Tongue (tissue), 3 donors: ENCODE measurements at places on chromosomes 5 and 9. TPM values are rescaled to one million over a fixed set of nuclear protein-coding genes. Genes with fewer than 3 reads are reported as not detected.

DNA sequence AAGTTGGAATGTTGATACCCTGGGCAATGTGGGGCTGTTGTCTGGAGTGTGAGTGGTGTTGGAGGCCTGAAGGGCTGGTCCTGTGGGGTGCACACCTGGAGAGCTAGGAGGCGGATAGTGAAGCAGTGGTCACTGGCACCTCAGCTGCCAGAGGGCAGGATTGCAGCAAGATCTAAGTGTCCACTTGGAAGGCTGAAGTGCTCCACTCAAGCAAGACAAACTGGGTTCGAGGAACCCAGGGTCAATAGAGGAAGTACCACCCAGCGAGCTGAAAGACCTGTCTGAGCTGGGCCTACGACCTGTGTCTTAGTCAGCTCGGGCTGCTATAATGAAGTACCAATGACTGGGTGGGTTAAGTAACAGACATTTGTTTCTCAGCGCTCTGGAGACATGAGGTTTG lies 39.7 kb upstream of the TJP2 start:
- DNase-seq, result no peak

DNA sequence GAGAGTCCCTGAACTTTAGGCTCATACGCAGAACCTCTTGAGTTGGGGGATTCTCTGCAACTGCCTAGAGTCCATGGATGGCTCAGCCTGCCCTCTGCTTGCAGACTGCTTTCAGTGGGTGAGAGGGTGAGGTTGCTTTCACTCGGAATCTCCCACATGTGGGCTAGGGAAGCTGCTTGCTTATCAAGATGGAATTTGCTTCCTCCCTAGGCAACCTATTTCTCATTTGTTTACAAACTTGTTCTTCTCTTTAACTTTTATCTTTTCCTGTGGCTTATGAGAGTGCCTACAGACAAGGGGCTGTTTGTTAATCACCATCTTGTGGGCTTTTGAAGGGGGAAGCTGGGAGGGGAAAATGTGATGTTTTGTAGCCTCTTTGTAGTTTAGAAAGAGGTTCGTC lies 10.0 kb downstream of the TLE4 start:
- no peak for DNase-seq

Gene ADAMTS13
- total RNA-seq, result 4.2 TPM

- DNase-seq, result peak; percentile 48
These were observed 82.2 kb downstream of the PRELID2 start for GRCh38 chr5:145752947-145753346.

GRCh38 chr5:107090506-107090905 lies 580.2 kb downstream of the EFNA5 start:
- DNase-seq, result peak; percentile 71

- no peak for DNase-seq
These were observed 479.8 kb downstream of the DIRAS2 start for GRCh38 chr9:90162819-90163218.

- peak; percentile 72 for DNase-seq
These were observed 1.0 kb downstream of the ADAMTS19 start for GRCh38 chr5:129460936-129461710.

Gene CDC37L1
- total RNA-seq, result 61.9 TPM

Gene ELOVL7
- 4.7 TPM for total RNA-seq

Gene ENG
- 11.6 TPM for total RNA-seq

DNA sequence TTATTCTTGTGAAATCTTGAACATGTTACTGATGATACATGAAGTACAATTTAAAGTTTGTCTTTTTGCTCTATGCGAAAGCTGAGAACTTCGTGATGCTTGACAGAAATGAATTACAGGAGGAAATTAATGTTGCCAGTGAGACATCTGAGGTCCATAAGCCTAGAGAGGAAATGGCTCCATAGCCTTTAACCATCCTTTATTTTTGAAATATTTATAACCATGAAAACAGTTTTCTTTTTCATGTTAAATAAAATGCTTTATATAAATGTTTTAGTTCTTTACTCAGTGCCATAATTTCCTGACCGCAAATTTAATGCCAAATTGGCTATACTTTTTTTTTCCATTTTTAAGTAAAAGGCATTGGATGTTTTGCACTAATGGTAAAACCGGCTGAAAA lies 29.1 kb downstream of the F2RL2 start:
- peak; percentile 19 for DNase-seq

GRCh38 chr5:84257061-84257460 lies 127.6 kb downstream of the EDIL3 start:
- DNase-seq, result no peak

DNA sequence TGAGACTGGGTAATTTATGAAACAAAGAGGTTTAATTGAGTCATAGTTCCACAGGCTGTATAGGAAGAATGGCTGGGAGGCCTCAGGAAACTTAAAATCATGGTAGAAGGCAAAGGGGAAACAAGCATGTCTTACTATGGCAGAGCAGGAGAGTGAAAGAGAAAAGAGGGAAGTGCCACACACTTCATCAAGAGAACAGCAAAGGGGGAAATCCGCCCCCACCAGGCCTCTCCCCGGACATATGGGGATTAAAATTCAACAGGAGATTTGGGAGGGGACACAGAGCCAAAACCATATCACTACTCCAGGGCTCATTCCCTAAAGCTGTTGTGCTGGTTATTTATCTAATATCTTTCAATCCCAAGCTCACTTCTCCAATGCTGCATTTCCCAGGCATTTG lies 50.2 kb upstream of the NR3C1 start:
- no peak for DNase-seq

Gene FIBCD1
- not detected for total RNA-seq

Gene IER5L
- 10.4 TPM for total RNA-seq

DNA sequence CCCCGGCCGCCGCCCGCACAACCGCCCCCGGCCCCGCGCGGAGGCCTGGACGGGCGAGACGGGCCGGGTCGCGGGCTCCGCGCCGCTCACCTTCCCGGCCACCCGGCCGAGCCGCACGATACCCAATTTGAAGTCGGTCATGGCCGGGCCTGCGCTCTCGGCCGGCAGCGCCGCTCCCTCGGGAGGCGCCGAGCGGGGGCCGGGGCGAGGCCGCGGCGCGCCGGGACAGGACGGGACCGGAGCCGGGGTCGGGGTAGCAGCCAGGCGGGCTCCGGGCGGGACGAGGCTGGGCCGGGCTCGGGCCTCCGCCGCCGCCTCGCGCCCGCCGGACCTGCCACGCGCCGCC lies 216 bp downstream of the ZMYND19 start:
- DNase-seq, result no peak

- peak; percentile 9 for DNase-seq
These were observed 68.5 kb downstream of the ANKRD31 start for GRCh38 chr5:75168026-75168735.

- peak; percentile 51 for DNase-seq
These were observed 33.4 kb upstream of the PPP3R2 start for GRCh38 chr9:101628173-101628572.

Gene ENTR1
- 22.6 TPM for total RNA-seq

DNA sequence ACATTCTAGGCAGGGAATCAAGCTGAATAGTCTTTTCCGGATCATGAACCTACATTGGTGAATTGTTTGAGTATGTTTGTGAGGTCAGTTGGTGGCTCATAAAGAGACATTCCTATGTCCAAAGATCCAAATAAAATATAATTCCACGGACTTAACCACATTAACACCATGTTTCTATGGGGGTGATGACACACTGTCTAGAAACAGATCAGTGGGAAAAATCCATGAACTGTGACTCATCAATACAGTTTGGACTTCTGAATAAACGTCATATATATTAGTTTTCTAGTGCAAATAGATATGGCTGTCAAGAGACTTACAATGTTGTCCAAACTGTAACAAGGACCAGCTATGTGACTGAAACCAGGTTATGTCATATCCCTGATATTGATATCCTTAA lies 509.9 kb upstream of the TYRP1 start:
- no peak for DNase-seq

- DNase-seq, result no peak
These were observed 2.2 kb downstream of the IDNK start for GRCh38 chr9:83625178-83625577.

GRCh38 chr5:73626814-73627313 lies 868 bp downstream of the ARHGEF28 start:
- no peak for DNase-seq

DNA sequence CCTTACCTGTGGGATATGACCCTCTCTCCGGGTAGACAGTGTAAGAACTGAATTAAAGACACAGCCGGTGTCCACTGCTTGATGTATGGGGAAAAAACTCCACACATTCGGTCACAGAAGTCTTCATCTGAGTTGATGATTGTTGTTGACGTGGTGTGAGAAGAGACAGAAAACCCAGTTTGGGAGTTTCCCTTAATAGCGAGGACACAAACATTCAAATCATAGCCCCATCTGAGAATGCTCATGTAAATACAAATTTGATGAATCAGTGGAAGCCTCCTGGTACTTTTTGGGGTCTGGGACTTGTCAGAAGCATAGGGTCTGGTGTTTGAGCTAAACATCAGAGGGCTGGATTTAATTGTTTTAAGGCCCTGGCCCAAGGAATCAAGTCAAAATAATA lies 11.0 kb downstream of the HAVCR1 start:
- DNase-seq, result no peak

Gene LRRC70
- total RNA-seq, result 10.4 TPM

Gene CD72
- 1.7 TPM for total RNA-seq

Gene SAPCD2
- 5.6 TPM for total RNA-seq

DNA sequence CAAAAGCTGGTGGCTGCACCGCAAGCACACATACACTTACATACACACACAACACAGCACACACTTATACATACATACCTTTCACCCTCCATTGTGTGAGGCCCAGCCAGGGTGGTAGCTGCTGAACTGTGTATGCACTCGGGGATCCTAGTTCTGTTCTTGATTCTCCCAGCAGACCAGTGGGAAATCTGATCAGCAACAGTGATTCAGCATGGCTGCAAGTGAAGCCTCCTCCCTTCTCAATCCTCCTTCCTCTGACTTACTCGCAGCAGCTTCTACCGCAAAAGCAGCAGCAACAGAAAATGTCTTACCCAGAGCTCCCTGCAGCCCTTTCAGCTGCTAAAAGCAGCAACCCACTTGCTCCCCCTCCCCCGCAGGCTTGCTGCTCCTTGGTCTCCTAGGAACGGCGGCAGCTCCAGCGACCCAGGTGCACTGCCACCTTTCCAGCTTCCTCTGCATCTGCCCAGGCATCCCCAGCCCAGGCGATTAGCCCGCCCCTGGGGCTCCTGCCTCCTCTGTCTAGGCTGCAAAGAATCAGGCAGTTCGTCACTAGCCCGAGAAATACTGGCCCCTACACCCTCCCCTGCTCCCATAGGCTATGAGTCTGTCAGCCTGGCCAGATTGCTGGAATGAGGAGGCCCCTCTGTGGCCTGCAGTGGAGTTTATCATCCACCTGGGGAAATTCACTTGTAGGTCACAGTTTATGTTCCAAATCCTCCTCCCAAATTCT lies at the start of gene KLHL3:
TSS of gene KLHL3 (minus strand) at position 535 of the 730 bp plus-strand sequence. CDS start at position 92, 443 bp downstream.
- peak; percentile 59 for DNase-seq

DNA sequence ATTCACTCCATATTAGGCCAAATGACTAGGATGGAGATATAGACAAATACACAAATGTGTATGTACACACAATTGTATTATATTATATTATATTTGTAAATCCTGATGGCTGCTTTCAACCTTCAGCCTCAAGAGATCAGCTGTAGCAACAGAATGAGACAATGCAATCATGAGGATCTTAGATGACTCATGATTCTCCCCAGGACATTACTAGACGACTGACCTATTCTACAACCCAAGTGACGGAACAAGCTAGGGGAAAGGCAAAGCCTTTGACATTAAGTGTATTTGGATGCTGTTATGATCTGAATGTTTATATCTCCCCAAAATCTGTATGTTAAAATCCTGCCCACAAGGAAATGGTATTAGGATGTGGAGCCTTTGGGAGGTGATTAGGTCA lies 66.5 kb downstream of the COX7C start:
- no peak for DNase-seq

- DNase-seq, result no peak
These were observed 110.2 kb upstream of the ISL1 start for GRCh38 chr5:51273021-51273420.

Gene ISL1
- 0.41 TPM for total RNA-seq

GRCh38 chr5:174165406-174165805 lies 119.9 kb downstream of the NSG2 start:
- no peak for DNase-seq

DNA sequence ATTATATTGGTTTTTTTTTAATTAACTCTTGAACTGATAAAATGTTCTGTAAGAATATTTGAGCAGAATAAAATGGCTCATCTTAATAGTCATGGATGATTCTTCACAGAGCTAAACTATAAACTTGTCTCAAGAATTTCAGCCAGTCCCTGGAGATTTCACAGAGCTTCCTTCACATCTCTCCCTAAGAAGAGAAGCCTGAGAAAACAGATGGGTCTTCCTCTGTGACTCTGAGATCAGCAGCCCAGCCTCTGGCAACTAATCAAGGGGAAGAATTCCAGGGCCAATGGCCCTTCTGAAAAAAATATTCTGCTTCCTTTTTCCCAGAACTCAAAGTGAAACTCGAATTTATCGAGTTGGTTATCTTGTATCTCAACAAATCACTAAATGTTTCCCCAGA lies 122.2 kb upstream of the ITGA1 start:
- peak; percentile 9 for DNase-seq

Gene DMRT2
- 19.1 TPM for total RNA-seq

DNA sequence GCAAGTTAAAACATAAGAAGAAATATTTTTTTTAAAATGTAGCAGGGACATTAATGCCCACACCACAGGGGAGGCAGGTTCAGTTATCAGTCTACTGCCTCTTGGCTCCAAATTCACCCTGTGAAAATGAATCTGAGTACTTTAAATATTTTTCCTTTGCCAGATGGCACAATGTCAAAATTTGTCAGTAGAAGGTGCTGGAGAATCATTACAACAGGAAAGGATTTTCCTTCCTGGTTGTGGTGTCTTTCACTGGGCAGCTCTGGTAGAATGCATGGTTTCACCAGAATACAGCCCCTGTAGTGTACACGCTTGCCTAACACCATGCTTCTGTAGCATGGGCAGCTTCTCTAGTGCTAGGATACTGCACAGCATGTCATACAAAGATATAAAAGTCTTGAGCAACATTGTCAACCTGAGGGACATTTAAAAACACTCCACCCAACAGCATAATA lies 9.7 kb upstream of the SREK1 start:
- no peak for DNase-seq

- no peak for DNase-seq
These were observed 364.1 kb upstream of the SLC30A5 start for GRCh38 chr5:68729678-68730077.

Gene CDX1
- total RNA-seq, result 0.31 TPM

- peak; percentile 71 for DNase-seq
These were observed 10.6 kb downstream of the LAMC3 start for GRCh38 chr9:131019388-131020239.

- no peak for DNase-seq
These were observed 189.3 kb downstream of the CDK5RAP2 start for GRCh38 chr9:120390637-120391190.

GRCh38 chr5:141808857-141809256 lies 69.4 kb downstream of the PCDH1 start:
- DNase-seq, result no peak

Gene TMOD1
- 103 TPM for total RNA-seq

Gene RAD23B
- total RNA-seq, result 114 TPM

Gene IL3
- total RNA-seq, result not detected
